ENCODE measurements at places on chromosomes 4 and X.

- peak; percentile 59 for DNase-seq
These were observed at the start of gene RBMX2 for GRCh38 chrX:130401415-130402207. Gene RBMX2 (plus strand): TSS chrX:130401987. CDS start chrX:130402033, 46 bp downstream.

- DNase-seq = no peak
These were observed 307.7 kb downstream of the GPM6A start for GRCh38 chr4:175504318-175504717.

DNA sequence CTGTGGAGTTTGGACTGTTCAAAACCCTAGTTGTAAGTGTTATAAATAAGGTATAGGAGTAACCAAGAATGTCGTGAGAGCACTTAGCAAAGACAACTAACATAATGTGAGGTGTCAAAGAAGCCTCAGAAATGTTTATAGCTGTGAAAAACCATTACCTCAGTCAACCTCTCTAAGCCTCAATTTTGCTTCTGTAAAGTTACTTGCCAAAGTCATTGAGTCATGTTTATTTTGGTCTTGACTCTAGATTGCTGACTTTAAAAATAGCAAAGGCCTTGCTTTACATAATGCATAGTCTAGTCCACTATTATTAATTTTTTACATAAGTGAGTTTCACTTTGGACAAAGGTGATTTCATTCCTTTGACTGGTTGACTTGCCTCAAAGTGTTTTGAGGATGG lies 257.6 kb upstream of the CXXC4 start:
- no peak for DNase-seq

GRCh38 chr4:89160806-89161205 lies 49.5 kb downstream of the TIGD2 start:
- DNase-seq = no peak

DNA sequence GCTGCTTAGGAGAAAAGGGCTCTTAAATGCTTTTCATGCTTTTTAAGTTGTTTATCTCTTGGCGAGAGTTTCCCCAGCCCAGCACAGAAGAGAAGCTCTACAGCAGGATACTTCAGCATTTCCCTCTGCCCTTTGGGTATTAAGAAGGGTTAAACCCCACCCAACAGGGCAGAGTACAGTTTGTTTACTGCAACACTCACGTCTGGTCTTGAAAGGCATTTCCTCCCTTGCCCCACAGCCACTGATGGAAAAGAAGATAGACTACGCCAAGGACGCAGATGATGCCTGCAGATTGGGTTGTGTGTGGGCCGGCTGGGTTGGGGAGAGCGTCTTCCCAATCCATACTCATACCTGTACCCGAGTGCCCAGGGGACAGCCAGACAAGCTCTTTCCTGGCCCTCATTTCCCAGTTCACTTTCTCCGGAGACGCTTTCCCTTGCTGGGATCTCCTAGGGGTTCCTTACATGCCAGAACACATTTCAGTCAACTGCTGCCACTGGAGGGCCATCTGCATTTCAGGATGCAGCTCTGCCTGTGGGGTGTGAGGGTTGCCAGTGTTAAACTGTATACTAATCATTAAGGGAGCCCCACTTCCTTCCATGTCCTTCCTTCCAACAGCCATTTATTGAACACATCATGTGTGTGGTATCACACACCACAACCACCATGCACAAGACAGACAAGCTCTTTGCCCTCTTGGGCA lies 96.5 kb upstream of the DHX15 start:
- DNase-seq = no peak

DNA sequence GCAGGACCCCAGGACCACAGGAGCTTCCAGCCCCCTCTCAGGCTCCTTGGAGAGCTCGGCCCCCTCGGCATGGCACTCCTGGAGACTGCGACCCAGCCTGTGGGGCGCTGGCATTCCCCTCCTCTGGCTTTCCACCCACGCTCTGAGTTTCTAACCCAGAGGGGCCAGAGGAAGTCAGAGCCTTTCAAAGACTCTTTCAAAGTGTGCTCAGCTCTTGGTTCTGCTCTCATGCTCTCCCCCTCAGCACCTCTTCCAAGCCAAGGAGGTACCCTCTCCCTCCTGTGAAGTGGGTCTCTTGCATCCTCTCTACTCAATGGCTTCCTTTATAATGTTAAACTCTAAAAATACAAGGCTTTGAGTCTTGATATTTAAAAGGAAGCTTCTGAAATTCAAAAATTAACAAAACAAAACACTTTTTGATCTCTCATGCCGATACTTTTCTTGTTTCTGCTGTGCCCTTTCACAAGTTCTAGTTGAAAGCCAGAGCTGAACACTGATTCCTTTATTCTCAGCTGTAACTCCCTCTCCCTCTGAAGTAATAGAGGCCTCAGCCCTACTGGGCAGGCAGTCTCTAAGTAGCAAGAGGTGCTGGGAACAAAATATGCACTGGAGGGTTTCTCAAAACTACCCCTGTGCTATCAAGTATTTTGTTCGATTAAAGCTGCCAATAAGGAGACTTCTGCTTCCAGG lies 82.8 kb downstream of the NAT8L start:
- DNase-seq = no peak

- no peak for DNase-seq
These were observed 22.2 kb downstream of the GUCY1A1 start for GRCh38 chr4:155688860-155689259.

DNA sequence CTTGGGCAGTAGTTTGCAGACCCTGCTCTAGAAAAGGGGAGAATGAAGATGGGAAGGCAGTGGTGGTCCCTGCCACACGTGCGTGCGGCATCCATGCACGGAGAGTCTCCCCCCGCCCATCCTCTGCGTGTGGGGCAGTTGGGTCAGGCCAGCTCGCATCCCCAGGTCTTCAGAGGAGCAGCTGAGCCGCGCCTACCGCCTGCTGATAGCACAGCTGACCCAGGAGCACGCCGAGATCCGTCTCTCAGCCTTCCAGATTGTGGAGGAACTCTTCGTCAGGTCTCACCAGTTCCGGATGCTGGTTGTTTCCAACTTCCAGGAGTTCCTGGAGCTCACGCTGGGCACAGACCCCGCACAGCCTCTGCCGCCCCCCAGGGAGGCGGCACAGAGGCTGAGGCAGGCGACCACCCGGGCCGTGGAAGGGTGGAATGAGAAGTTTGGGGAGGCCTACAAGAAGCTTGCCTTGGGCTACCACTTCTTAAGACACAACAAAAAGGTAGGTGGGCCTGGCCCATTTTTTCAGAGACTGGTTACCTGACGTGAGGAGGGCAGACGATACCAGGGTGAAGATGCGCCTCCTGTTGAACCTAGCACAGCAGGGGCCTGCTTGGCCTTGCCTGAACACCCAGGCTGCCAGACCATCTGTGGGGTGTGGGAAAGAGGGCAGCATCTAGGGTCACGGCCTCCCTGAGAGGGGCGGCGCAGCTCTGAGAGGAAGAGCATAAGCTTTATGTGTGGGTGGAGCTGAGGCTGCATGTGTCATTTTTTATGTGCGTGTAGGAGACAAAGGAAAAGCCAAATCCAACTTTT lies 2.6 kb downstream of the UVSSA start:
- no peak for DNase-seq

- no peak for DNase-seq
These were observed 54.4 kb upstream of the GAB1 start for GRCh38 chr4:143282211-143282707.

DNA sequence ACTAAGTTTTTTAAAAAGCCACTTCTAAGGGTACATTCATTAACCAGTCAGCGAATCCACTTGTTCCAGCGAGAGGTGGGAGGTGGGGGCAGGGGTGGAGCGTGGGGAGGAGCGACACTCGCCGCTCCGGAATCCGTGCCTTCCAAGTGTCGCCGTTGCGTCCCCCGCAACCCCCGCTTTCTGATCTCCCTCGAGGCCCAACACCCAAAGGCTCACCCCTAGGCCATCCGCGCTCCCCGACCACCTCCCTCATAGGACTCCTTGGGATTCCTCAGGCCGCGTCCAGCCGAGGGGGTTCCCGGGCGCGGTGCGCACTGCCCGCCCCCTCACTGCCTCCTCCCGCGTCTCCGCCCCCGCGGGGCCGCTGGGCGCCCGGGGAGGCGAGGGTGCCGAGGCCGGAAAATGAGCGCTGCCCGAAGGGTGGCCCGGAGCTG lies 108.1 kb upstream of the STOX2 start:
- no peak for DNase-seq

DNA sequence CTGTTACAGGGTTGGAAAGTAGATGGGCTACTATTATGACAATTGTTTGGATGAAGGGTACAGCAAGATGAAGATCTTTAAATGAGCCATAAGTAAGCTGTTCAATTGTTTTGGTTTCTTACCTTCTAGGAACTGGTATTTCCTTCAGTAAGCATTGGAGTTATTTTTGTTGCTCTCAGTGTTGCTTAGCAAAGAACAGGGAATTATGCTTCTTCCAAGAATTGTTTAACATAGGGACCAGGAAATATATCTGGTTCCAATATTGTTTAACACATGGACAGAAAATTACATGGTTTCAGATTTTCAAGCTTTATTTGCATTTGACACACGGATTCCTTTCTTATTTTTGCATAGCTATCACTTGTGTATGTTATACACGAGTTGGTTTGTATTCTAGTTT lies 1999.0 kb downstream of the ARAP2 start:
- DNase-seq = no peak

Data from NCI-H1694 treated with DMSO at 0.1 percent for 48 hours (cell line).